ENCODE measurements at places on chromosomes 4 and X.

DNA sequence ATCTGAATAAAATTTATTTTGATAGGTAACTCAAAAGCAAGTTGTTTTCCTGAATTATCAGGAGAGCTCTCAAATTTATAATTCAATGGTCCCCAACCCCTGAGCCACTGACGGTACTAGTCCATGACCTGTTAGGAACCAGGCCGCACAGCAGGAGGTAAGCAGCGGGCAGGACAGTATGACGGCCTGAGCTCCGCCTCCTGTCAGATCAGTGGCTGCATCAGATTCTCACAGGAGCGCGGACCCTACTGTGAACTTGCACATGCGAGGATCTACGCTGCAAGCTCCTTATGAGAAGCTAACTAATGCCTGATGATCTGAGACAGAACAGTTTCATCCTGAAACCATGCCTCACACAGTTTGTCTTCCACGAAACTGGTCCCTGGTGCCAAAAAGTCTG lies 37.9 kb upstream of the SEC24B start:
- DNase-seq = no peak

- no peak for DNase-seq
Observed at GRCh38 chrX:56797574-56798338, 68.7 kb downstream of the NBDY start.

GRCh38 chr4:105112274-105112673 lies 34.4 kb upstream of the TET2 start:
- no peak for DNase-seq

DNA sequence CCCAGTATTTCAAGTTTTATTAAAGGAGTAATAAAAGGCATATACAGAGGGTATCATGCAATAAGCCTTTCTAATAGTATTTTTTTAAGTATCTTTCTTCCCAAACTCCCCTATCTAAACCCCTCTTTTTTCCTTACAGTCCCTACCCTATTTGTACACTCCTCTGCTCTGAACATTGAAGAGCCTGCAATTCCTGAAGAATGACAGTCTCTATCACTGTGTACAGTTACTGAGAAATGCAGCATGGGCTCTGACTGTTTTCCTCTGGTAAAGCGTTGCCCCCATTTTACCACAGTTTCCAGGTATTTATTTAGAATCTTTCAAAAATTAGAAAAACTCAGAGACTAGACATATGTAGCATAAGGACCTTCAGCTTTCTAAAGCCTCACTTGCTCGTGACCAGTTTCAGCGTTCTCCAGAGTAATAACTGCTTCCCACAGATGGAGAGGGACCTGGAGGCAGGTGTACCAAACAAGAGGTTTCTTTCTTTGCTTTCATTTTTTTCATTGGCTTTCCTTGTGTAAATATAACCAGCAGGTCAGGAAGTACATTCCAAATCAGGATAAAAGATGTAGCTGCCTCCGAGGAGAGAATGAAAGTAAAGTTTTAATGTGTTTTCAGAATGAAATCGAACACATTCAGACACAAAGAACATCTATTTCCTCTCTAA lies 230.8 kb downstream of the CFAP299 start:
- DNase-seq = no peak

DNA sequence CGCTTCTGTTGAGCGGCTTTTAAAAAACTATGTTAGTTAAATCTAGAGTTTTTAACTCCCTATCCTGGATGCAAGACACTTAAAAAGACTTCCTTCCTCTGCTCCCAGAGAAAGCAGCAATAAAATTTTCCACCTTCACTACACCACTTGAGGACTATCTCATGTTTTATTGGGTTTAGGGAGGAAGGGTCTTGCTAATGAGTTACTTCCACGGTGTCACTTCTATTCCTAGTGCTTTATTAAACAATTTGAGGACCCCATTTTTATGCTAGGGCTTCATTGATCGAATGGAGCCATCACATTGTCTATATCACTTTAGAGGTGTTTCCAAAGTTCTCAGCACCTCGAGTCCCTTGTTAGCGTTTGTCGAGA lies 3.7 kb upstream of the STIM2 start:
- DNase-seq = no peak

DNA sequence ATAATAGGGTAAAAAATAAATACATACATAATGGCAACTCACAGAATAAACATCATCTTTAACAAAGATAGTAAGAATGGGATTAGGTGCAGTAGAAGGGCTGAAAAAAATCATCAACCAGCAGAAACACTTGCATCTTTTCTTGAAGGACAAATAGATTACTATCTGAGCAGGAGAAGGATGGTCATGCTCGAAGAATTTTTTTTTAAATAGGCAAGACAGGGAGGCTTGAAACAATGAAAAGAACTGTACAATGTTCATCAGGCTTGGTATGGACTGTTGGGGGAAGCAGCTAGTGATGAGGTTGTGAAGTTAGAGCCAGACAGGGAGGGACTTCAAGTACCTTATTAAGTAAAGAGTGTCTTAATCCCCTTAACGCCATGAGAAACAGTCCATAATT lies 167.4 kb upstream of the LDB2 start:
- DNase-seq = no peak

- DNase-seq = no peak
Observed at GRCh38 chrX:10156199-10157031, at the start of gene CLCN4. CLCN4 (plus strand) TSS chrX:10156975; CDS start chrX:10185033, 28,058 bp downstream.

DNA sequence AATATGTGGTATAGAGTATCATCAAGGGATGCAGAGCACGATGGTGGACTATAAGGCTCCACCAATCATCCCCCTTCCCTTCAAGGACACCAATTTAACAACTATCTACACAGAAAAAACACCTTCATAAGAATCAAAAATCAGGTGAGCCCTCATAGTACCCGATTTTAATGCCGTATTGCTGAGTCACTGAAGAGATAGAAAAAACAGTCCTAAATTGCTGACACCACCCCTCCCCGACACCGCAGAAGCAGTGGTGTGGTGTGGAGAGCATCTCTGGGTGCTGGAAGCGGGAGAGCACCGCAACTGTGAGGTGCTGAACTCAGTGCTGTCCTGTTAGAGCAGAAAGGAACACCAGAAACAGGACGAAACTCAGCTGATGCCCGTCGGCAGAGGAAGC lies 49.3 kb downstream of the ABCB7 start:
- DNase-seq = no peak

DNA sequence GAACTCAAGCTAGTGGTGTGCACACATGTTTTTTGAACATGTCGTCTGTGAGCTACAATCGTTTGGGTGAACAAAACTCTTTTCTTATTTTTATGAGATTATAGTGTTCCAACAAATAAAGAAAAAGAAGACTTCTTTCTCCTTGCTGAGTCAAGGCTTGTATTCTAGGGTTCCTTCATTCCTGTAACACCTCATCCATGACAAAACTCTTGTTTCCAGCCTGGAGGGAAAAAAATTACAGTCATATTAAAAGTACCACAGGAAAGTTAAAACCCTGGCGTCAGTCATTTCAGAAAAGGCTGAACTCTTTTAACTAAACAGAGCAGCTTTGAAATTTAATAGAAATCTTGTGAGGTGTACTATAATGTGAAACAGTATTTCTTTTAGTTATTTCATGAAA lies 79.2 kb upstream of the BOD1L1 start:
- DNase-seq = no peak

- no peak for DNase-seq
Observed at GRCh38 chr4:171956678-171957077, 143.5 kb downstream of the GALNTL6 start.

GRCh38 chrX:154515090-154515965 lies 704 bp downstream of the FAM3A start:
- DNase-seq = no peak

DNA sequence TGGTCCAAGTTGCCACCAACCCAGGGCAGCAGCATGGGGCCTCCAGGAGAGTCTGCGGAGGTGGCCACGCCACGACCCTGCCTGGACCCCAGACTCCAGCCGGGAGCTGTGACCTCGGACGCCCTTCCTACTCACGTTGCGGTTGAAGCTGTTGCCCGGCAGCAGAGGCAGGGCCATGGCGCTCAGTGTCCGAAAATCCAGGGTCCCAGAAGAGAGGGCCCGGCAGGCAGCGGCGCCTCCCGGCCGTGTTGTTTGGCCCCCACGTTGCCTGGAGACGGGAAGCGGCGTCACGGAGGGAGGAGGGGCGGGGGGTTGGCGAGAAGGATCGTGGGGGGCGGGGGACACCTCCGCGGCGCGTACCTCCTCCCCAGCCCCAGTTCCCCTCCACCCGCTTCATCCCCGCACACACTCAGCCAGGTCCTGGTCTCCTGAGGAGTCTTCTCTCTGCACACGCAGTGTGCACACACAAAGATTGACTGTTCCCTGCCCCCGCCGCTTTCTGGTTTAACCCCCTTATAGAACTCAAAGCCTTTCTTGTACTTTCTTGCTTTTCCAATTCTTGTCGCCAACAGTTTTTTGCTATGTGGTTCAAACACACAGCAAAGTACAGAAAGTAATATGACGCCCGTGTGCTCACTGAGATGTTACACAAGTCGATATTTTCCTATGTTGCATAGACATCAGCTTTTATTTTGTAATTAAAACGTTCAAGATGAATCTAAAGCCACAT lies at the start of gene EFHC2:
TSS of gene EFHC2 (minus strand) at position 261 of the 730 bp plus-strand sequence. CDS start at position 177, 84 bp downstream.
- DNase-seq = no peak

- no peak for DNase-seq
Observed at GRCh38 chr4:186875476-186875875, 151.8 kb upstream of the FAT1 start.

DNA sequence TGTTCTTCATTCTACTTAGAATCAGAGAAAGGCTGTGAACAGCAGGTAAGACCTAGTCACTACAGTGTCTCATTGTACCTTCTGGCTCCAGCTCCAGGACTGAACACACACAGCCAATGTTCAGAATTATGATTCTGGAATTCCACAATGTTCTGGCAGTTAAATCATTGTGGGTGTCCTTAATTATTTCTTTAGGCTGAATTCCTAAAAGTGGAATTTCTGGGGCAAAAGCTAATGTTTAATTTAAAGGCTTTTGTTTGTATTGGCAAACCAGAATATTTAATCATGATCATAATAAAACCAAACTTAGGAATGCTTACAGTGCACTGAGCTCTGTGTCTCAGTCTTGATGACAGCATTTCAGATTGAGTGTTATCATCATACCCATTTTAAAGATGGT lies 67.0 kb upstream of the FAT1 start:
- no peak for DNase-seq

DNA sequence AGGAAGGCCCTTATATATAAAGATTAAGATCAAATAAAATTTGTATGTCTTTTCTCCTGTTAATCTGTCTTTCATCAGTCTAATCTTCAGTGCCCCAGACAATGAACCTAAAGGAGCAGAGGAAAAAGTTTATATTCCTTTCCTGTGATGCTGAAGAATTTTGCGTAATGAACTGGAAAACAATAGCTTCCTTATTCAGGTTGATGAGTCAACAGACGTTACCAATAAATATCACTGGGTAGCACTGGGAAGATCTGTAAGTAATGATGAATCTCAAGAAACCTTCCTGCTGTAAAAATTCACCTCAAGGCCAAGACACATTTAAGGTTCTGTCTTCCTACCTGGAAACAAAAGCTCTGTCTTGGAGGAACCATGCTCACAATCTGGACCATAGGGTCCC lies 25.5 kb downstream of the CDKN2AIP start:
- peak; percentile 50 for DNase-seq

- no peak for DNase-seq
Observed at GRCh38 chr4:109174224-109174953, 128.1 kb downstream of the COL25A1 start.

DNA sequence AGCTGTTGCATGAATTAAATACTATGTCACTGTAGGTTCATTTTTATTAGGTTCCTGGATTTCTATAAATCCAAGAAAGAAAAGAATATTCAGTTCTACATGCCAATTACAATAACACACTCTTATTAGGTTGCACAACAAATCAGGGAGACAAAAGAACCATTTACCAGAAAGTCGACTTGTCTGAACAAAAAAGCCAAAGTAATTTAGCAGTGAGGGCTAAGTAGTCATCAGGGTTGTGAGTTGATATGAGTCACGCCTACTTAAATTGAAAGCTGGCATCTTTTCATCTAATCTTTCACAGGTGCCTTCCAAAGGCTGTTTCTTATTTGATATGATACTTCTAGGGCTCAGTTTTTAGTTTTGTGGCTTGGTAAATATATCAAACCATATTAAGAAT lies 25.4 kb upstream of the GNRHR start:
- no peak for DNase-seq

DNA sequence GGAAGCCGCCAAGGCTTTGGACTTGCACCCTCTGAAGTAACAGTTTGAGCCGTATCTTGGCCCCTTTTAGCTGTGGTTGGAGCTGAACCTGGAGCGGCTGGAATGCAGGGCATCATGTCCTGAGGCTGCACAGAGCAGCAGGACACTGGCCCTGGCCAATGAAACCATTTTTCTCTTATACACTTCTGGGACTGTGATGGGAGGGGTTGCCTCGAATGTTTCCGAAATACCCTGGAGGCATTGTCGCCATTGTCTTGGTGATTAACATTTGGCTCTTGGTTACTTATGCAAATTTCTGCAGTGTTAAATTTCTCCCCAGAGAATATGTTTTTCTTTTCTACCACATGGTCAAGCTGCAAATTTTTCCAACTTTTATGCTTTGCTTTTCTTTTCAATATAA lies 137.2 kb downstream of the MAGEC1 start:
- no peak for DNase-seq

GRCh38 chr4:6321361-6321760 lies 51.7 kb downstream of the WFS1 start:
- DNase-seq = no peak

Measured in kidney capillary endothelial cell (primary cell).